Stimulated activated CD8-positive, alpha-beta memory T cell treated with anti-CD3 and anti-CD28 coated beads, Interleukin-7, amount 100 ng/mL, for 48 hours (primary cell): ENCODE measurements at places on chromosomes 1 and 21.

- DNase-seq, result no peak
Measured at GRCh38 chr1:212488436-212489283, 55.9 kb downstream of the NENF start.

GRCh38 chr1:160377585-160378206 is 10.8 kb downstream of the NHLH1 start:
- DNase-seq, result no peak

GRCh38 chr1:156864796-156865195 is 4.1 kb downstream of the NTRK1 start:
- DNase-seq, result no peak

DNA sequence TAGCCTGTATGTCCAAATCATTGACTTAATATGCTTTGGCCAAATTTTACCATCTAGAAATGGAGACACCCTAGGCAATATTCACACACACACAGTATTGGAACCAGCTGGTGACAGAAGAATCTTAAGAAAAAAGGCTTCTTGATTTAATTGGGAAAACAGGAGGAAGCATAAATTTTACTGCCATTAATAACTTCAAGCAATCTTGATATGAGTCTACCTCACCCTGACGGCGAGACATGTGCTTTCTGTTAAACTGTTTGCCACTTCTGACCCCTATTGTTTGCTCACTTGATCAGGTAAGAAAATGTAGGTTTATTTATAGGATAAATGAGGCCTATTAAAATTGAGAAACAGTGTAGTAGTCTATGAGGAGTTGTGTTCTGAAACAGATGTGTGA is 73.2 kb downstream of the KIFAP3 start:
- no peak for DNase-seq

DNA sequence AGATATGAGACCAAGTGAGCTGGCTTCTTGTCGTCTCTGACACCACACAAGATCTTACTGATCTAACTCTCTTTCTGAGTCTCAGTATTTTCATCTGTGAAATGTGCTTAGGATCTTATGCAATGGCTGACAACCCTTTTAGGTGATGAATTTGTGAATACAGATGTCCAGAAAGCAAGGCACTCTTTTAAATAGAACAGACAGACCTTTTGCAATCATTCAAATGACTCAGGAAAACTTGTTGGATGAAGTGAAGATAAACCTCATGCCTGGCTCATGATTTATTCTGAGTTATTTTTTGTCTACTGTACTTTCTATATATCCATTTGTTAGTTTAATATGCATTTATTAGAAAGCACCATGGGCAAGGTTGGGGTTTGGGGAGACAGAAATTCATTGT is 411.3 kb downstream of the PTPRU start:
- DNase-seq, result no peak

GRCh38 chr1:32372149-32372756 is 9.9 kb downstream of the TSSK3 start:
- no peak for DNase-seq

DNA sequence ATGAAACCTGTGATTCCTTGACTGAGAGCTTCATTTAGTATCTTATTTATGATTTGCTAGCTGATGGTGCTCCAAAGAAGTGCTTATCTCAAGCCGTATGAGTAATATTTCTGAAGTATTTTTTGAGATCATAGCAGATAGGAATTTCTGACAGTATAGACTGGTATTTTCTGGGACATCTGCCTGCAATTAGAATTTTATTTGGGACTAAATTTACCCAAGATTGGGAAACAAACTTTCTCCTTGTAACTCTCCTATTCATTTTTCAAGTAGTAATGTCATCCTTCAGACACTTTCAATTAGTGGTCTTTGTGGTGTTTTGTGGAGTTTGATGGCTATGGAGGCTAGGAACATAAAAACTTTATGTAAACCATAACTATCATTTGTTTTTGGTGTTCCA is 597.2 kb upstream of the ZP4 start:
- DNase-seq, result no peak

DNA sequence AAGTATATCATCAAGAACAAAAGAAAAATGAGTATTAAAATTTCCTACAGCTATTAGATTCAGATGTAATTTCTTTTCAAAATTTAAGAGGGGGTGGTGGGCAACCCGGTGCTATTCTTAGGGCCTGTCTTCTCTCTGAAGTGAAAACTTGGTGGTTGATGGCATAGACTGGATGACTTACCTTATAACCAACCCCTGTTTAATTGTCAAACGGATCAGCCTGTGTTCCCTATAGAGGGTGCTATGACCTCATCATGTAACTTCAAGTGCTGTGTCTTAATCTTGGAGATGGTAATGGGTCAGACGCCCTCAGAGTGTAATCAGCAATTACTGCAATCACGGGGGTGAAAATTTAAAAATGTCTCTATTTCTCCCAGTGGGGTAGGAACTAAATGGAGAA is 176.2 kb downstream of the PCP4 start:
- no peak for DNase-seq

- no peak for DNase-seq
Measured at GRCh38 chr1:43235451-43236121, 34.2 kb upstream of the TMEM125 start.

DNA sequence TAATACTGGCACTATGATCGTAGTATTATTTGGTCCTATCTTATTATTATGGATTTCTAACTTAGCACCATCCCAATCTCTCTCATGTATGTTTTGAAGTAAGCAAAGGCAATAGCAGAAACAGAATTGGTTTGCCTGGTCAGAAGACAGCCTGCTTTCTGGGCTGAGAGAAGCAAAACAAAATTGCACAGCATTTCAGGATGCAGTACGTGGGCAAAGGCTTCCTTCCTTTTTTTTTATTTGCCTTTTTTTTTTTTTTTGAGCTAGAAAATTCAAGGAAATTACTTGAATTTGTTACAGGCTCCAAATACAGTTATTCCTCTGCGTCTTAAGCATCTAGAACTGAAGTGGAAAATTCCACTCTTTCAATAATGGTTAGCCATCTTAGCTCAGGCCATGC is 8.8 kb downstream of the CDA start:
- no peak for DNase-seq

- no peak for DNase-seq
Measured at GRCh38 chr1:18999359-18999758, 42.9 kb upstream of the IFFO2 start.

- DNase-seq, result no peak
Measured at GRCh38 chr1:91173346-91173890, 151.6 kb upstream of the ZNF644 start.

- DNase-seq, result no peak
Measured at GRCh38 chr1:70504821-70505193, 93.7 kb downstream of the CTH start.

DNA sequence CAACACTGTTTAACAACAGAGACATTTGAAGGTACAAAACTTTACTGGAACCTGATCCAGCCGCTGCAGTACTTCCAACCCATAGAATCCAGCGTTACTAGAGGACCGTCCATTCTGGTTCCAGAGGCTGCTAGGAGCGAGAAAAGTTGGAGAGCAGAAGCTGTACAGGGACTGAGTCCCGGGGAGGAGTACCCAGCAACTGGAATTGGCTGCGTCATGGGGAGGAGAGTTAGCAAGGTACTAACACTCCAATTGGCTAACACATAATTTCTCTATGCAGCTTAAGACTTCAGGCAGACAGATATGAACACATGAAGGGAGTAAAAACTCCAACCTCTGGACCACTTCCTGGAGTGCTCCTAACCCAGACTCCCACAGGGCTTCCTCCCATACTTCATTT is 2.1 kb upstream of the QSOX1 start:
- DNase-seq, result no peak

- no peak for DNase-seq
Measured at GRCh38 chr1:65458730-65459396, 38.4 kb downstream of the LEPR start.
